ENCODE measurements at places on chromosomes 11 and 22.

- DNase-seq, result no peak
Measured at GRCh38 chr11:69360606-69361005, 66.7 kb downstream of the MYEOV start.

DNA sequence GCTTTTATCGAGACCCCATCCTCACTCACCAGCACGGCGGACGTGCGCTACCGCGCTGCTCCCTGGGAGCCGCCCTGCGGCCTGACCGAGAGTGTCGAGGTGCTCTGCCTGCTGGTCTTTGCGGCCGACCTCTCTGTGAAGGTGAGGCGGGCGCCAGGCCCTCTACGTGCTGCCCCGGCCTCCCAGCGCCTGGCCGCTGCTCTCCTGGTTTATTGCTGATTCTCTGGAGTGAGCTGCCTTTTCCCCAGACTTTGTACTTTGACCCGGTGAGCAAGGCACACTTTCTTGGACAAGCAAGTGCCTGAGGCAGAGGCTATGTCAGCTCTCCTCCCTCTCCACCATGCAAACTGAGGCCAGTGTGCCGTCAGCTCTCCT, 6.5 kb downstream of the TPCN2 start:
- DNase-seq, result no peak

DNA sequence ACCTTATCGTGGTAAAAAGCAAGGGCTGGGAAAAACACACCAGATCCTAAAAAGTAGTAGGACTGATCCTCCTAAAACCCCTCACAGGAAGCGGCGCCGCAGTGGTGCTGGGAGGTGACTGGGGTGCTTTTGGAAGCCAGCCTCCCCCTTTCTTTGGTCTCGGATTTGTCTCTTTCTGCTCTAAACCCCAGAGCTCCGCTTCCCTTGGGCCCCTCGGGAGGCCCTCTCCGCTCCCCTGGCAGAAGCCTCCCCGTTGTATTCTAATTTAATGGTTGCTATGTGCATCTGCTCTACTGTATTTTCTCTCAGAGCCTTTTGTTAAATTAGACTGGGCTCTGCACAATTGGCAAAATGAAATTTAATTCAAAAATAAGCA, 587.7 kb downstream of the OPCML start:
- DNase-seq, result no peak

DNA sequence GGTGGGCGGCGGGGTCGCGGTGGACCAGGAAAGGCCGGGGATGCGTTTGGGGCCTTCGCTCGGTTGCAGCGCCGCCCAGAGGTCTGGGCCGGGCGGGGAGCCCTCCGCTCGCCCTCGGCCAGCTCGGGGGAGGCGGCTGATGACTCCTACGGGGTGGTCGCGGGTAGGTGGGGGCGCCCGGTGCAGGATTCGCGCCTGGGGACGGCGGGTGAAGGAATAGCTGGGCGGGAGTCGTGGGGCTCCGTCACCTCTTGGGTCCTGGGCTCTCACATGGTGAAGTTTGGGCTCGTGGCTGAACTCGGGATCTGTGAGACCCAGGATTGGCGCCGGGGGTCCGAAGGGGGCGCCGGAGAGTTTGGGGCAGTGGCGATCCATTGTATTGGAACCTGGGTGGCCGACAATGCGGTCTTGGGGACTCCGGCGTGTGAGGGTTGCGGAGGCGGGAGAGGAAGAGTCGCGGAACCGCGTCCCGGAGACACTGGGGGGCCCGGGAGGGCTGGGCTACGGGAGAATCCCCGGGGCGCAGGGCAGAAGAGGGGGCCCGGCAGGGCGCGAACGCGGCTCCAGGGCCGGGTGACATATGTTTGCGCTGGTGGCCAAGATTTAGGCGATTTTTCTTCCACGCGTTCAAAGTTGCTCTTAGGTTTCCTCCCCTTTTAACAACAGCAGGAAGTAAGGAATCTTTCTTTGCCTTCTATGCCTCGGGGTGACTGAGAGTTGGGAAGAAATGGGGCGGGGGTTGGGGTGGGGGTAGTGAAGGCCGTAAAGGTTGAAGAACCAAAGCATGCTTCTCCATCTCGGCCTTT, 935 bp downstream of the QSER1 start:
- DNase-seq, result no peak

GRCh38 chr11:64665411-64665821, 57.6 kb downstream of the NRXN2 start:
- no peak for DNase-seq

- peak; percentile 77 for DNase-seq
Measured at GRCh38 chr11:61885166-61885778, 6.1 kb downstream of the FADS3 start.

DNA sequence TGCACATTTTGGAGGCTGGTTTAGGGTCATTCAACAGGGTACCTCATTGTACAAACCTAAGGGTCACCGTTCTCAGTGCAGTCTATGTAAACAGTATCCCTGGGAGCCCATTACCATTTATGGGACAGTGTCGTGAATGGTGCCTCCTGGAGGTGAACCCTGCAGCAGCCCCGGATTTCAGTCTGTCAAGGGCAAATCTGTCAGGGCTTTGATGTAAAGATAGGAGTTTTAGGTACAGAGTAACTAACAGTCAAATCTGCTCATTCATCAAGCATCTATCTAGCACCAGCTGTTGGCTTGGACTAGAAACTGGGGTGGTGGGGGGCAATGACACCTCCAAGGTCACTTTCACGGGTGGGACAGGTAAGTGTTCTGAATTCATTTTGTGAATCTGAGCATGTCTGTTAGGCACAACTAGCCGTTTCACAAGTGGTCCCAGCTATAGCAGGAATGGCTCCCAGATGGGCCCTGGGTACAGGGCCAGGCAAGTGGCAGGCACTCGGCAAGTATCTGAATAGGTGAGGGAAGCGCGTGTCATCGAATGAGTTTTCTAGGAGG, 63.6 kb downstream of the PARVG start:
- no peak for DNase-seq

GRCh38 chr11:109304159-109304558, 117.8 kb upstream of the C11orf87 start:
- DNase-seq, result no peak

- DNase-seq, result no peak
Measured at GRCh38 chr11:89443361-89444322, 47.5 kb downstream of the NOX4 start.

DNA sequence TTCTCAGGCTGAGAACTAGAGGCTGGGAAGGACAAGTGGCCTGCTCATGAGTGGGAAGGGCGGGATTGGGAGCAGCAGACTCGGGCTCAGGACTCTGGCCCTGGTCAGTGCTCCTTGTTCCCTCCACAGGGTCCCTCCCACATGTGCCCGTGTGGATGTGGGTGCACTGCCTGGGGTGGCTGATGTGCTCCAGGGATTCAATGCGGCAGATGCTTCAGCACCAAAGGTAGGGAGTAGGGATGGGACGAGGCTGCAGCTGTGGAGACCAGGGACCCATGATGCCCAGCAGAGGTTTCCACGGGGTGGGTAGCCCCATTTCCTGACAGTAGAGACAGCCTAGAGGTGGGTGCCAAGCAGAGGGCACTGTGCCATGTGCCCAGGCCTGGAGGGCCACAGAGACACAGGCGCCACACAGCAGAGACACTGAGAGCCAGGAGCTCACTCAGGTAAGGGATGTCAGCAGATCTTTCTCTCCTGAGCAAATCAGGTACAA, 89.5 kb downstream of the GGTLC2 start:
- DNase-seq, result no peak

DNA sequence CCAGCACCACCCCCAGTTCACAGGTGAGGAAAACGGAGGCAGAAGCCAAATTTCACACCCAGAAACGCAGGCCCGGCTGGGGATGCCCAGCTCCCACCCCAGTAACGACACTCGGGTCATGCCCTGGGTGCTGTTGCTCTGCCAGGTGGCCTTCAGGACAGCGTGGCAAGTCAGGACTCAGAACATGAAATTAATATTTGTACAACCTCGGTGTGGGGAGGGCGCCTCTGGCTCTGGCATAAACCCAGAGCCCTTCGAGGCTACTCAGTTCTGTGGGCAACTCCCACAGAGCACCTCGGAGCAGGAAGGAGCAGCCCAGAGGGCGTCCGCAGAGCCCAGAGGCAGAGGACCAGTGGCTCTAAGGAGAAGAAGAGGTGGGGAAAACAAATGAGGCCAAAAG, 71.6 kb downstream of the CELSR1 start:
- DNase-seq, result no peak

DNA sequence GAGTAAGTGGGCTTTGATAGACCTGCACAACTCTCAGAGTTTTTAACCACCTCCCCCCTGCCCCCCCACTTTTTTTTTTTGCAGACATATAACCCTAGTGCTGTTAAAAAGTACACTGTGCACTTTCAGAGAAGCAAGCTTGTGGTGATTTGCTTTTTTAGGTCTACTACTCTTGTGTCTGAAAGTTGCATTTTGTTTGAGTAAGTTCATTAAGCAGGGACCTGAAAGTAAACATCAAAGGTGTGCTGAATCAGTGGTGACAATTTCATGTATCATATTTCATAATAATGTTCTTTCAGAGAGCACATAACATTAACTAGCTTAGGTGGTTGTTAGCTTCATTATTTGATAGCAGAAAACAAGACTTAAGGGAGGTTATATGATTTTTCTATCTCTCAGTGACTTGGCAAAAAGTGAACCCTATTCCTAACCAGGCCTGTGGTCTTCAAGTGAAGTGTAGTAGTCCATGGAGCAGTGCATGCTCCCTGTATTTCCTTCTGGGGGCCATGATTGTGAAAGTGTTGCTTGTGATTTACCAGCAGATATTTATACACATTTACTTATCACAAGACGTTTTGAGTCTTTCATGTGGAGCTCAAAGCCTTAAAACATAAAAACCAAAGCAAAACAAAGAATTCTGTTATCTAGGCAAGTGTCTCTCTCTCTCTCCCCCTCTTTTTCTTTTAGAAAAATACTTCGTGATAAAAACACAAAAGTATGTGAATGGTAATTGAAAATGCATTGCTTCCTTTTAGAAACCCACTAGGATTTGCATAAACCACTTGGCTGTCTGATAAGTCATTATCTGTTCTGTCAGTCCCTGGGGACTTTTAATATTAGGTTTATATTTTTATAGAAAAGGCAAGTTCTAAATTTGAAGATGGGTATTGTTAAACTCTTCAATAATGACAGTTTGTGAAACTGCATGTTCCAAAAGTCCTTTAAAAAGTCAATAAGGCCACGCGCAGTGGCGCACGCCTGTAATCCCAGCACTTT, 7.5 kb upstream of the RAG2 start:
- DNase-seq, result no peak

DNA sequence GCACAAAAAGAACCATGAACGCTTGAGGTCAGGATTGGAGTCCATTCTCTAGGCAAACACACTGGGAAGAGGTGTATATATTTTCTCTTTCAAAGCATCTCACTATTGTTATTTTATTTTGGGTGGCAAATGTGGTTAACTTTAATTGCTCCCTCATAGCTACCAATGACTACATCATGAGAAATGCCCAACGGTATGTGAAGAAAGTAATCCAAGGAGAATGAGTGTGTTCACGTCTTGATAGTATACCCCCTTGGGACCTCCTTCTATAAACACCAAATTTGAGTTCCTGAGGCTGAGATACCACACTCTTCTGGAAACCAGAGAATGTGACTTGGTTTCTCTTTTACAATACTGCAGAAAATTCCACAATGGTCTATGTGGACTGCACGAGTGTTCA, 15.8 kb downstream of the OR8D1 start:
- DNase-seq, result no peak

GRCh38 chr11:2929950-2930703, 907 bp upstream of the PHLDA2 start:
- no peak for DNase-seq

GRCh38 chr11:16857186-16857585, 118.7 kb downstream of the C11orf58 start:
- no peak for DNase-seq

DNA sequence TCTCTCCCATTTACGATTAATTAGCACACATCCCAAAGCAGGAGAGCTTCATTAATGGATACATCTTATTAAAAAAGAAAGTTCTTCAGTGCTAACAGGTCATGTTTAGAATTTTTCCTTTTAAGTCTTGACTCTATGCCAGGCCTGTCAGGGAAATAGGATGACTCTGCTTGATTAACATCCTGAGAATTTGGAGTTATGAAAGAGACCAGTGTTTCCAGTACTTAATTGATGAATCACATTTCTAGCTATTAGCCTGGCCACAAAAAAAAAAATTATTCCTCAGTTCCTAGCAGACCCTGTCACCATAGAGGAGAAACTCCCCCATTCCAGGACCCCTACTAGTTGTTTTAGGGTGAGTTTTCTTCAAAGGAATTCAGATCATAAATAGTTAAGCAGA, 23.6 kb upstream of the ME3 start:
- no peak for DNase-seq

DNA sequence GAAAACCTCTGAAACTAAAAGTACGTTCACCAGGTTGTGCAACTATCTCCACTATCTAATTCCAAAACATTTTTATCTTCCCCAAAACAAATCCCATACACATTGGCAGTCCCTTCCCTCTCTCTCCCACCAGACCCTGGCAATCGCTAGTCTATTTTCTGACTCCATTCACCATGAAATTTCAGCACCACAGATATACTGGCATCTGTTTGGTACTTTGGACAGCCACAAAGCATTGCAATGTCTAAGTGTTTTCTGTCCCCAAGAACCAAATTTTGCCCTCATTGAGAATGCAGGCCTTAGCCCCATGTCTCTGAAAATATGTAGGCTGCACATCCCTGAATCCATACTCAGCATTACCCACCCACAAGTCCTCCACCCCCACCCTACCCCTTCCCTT, 28.0 kb upstream of the KCNJ11 start:
- no peak for DNase-seq

All from NCI-H187 treated with DMSO at 0.1 percent for 48 hours (cell line).